Brain pericyte (primary cell): ENCODE measurements at places on chromosomes 16 and 17.

GRCh38 chr16:68665501-68665900 is 20.4 kb downstream of the CDH3 start:
- DNase-seq, result no peak

DNA sequence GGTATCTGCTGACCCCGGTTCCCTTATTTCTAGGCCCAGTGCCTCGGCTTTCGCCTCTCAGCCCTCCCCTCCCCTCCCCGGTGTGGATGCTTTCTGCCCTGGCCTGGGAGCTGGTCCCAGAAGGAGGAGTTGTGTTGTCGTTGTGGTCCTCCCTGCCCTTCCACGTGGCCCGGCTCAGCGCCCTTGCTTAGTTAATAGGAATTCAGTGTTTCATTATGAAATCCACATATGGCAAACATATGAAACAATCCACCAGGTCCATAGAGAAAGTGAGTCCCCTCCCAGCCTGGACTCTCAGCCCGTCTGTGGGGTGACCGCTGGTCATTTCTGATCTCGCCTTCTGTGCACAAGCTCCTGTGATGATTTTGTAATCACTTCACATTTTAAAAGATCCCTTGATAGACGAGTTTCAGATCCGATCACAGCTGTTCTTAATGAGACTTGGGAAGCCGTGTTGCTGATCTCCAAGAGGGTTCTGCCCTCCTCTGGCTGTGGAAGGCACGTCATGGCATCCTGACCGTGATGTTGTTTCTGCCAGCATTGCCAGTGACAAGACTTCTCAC is 112.1 kb downstream of the BANP start:
- DNase-seq, result no peak

- DNase-seq, result no peak
Measured at GRCh38 chr16:78195797-78196196, 96.3 kb downstream of the WWOX start.

- no peak for DNase-seq
Measured at GRCh38 chr17:10729334-10730193, at the start of gene TMEM220. Gene TMEM220 (minus strand): TSS chr17:10730023. CDS start chr17:10729851, 172 bp downstream.

GRCh38 chr16:25224731-25225319 is 8.1 kb downstream of the AQP8 start:
- no peak for DNase-seq

GRCh38 chr17:64260886-64261285 is 2.2 kb downstream of the TEX2 start:
- no peak for DNase-seq

GRCh38 chr17:58054641-58055040 is 28.6 kb upstream of the DYNLL2 start:
- no peak for DNase-seq

DNA sequence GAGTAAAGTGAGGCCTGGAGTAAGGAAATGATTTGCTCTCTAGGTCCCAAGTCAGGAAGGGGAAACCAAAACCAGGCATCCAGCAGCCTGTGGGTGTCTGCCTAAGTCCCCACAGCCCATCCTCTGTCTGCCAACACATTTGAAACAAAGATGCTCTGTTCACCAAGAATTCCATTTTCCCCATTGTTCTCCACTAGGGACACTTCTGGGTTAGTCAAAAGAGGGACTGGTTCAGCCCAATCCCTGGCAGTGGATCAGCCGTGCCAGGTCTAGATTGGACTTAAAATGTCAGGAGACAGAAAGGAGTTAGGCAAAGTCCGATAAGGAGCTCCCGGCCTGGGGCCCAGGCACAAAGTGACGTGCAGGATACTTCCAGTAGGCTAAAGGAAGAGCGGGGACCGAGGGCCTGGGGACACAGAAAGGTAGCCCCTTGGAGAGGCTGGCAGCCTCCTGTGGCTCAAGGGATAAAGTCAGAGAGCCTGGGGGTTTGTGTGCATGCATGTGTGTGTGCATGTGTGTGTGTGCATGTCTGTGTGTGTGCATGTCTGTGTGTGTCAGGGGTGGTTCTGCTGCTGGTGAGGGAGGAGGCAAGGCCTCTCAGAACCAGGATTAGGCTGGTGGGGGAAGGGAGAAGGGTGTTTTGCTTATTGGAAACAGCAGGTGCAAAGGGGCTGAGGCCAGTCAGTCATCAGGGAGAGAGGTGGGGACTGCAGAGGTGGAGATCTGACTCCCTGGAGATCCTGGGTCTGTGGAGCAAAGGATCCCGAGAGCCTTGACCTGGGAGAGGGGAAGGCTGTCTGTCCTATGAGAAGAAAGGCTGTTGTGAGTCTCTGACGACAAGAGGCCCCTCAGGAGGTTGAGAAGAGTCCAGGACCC is 41.7 kb upstream of the IL34 start:
- DNase-seq, result no peak
